Regular cardiac myocyte (primary cell): ENCODE measurements at places on chromosomes 1 and 21. TPM values are rescaled to one million over a fixed set of nuclear protein-coding genes. Genes with fewer than 3 reads are reported as not detected.

RPS6KA1 gene
- total RNA-seq, result 4.2 and 4.5 TPM in 2 replicates

CACNA1E gene
- under 0.01 TPM in 1 of 2 replicates, not detected in the other for total RNA-seq

GNG12 gene
- total RNA-seq, result 214 and 234 TPM in 2 replicates

CRB1 gene
- total RNA-seq, result under 0.01 TPM in 2 replicates

UBE2G2 gene
- 63.7 and 71.1 TPM in 2 replicates for total RNA-seq

VCAM1 gene
- total RNA-seq, result 0.58 and 5.4 TPM in 2 replicates

LAPTM5 gene
- 0.19 and 0.28 TPM in 2 replicates for total RNA-seq

GABRD gene
- total RNA-seq, result not detected in 2 replicates

GPX7 gene
- 11.3 and 30.4 TPM in 2 replicates for total RNA-seq

TMCC2 gene
- total RNA-seq, result 2.3 TPM in 2 replicates
